ENCODE measurements at places on chromosomes 2 and 18. TPM values are rescaled to one million over a fixed set of nuclear protein-coding genes. Genes with fewer than 3 reads are reported as not detected.

DNA sequence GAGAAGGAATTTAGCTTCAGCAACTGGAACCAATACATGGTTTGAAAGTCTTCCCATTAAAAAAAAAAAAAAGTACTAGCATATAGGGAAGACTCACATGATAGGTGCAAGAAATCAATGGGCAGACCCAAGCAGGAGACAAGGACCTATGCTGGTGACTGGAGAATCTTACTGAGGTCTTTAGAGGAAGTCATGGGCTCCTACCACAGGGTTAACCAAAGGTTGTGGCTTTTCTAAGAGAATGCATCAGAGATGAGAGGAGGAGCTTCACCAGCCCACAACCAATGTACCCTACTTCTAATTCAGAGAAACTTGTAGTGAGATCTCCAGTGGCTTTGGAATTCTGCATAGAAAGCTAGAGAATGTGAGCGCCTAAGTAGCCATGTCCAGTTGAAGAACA is 207.4 kb downstream of the NCKAP5 start:
- ATAC-seq, result no peak

GRCh38 chr2:176088048-176088936 is 4.2 kb upstream of the HOXD13 start:
- peak; percentile 47 for ATAC-seq

GRCh38 chr2:127157651-127158485 is 50.9 kb upstream of the BIN1 start:
- no peak for ATAC-seq

Gene DES
- total RNA-seq, result 31,720 TPM
